HT1080 (cell line): ENCODE measurements at places on chromosomes 4 and X. TPM values are rescaled to one million over a fixed set of nuclear protein-coding genes. Genes with fewer than 3 reads are reported as not detected.

GRCh38 chr4:15894921-15895916 is 43.3 kb downstream of the FGFBP1 start:
- no peak for DNase-seq

- DNase-seq: no peak
Observed at GRCh38 chr4:61924131-61924530, 724.0 kb downstream of the ADGRL3 start.

GRCh38 chrX:150308532-150309157 is 54.5 kb upstream of the MAMLD1 start:
- no peak for DNase-seq

DNA sequence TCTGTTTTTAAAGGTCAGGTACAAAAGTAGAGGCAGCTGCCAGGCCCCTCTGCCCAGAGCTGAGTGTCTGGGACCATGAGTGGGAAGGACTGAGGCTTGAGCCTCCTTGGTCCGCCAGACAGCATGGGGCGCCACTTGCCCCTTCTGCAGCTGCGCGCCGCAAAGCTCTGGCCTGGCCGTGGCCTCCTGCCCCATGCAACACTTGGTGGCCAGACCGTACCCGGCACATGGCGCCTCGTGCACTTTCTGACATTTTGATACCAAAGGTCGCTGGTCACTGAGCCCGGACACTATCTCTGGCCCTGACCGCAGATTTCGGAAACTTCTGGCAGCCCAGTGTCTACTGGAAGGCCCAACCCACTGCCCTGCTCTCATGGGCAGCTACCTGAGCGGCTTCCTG is 18.6 kb downstream of the CLTRN start:
- DNase-seq: no peak

- DNase-seq: peak; percentile 79
Observed at GRCh38 chr4:1809754-1810502, 16.8 kb downstream of the FGFR3 start.

DNA sequence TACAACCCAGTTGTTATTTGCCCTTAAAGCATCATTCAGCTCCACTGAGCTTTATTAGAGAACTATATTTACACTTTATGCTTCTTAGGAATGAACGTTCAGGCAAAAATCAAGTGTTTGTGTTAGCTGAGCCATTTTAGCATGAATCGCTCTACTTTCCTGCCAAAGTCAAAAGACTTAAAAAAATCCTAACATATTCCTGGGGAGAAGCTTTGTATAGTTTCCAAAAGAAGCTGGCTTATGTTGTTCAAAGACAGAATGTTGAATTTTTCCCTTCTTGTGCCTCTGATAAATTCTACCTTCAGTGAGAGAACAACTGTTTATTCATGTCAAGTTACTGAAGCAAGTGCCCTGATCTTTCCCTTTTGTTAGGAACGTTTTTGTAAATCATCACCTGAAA is 771.5 kb upstream of the HS3ST1 start:
- no peak for DNase-seq

DNA sequence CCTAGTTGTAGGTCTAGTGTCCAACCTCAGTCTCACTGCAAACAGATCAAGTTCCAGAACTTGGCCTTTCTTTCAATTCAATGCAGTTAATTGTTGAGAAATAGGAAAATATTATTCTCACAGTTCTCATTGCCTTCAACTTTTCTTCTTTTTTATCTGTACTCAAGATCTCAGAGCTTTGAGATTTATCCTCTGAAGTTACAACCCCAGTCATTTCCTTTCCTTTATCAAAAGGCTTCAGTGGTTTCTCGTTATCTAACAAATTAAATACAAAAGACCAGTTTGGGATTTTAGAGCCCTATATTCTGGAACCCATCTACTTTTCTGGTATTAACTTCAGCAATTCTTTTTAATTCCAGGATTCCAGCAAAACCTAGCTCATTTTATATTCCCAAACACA is 130.2 kb downstream of the TMA16 start:
- no peak for DNase-seq

DNA sequence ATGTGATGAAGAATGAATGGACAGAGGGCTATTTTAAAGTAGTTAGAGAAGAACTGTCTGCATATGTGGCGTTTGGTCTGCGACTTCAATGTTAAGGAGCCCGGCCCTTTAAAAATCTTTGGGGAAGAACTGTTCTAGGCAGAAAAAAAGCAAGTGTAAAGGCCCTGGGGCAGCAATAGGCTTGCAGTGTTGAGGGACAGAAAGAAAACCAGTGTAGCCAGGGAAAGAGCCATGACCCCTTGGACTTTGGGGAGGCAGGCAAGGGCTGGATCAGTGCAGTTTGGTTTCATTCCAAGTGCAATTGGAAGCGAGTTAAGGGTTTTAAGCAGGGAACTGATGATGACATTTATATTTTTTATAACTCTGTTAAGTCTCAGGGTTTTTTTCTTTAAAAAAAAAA is 7.9 kb downstream of the GLA start:
- DNase-seq: no peak

- no peak for DNase-seq
Observed at GRCh38 chr4:186058253-186058979, 10.5 kb upstream of the TLR3 start.

DNA sequence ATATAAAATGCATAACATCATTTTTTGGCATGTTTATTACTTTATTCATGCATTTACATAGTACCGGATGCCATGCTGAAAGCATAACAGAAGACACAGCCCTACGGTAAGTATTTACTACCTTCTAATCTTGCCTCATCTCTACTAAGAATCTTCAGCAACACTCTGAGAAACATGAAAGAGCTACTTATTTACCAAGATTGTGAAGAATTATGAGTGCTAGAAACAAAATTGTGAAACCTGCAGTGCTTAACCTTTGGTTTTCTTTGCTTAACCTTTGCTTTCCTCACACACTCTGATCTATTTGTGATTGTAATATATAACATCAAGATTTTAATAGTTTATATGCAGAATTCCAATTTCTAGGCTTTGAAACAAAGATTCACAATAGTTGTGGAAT is 7.4 kb downstream of the ANTXR2 start:
- DNase-seq: no peak

GRCh38 chr4:173488656-173489055 is 41.4 kb downstream of the HAND2 start:
- DNase-seq: no peak

- no peak for DNase-seq
Observed at GRCh38 chr4:77154065-77154464, 2.9 kb upstream of the CCNG2 start.

GRCh38 chr4:99722725-99723124 is 65.1 kb upstream of the C4orf54 start:
- peak; percentile 18 for DNase-seq

Gene VCX3A
- total RNA-seq: 0.27 and 0.72 TPM in 2 replicates

Gene PITX2
- 4.6 and 7.1 TPM in 2 replicates for total RNA-seq

Gene LIMCH1
- total RNA-seq: 10.6 and 25.9 TPM in 2 replicates

Gene S100G
- total RNA-seq: not detected in 2 replicates

Gene NHSL2
- 1.3 and 1.7 TPM in 2 replicates for total RNA-seq

Gene IL15
- total RNA-seq: 2.8 and 3.4 TPM in 2 replicates

Gene NIPAL1
- 2.1 and 3.8 TPM in 2 replicates for total RNA-seq
